ENCODE measurements at places on chromosomes 4 and X. TPM values are rescaled to one million over a fixed set of nuclear protein-coding genes. Genes with fewer than 3 reads are reported as not detected.
A peak's percentile ranks its signal among the peaks of the same experiment; 100 is the strongest.

GRCh38 chrX:47573341-47574075 is 8.7 kb upstream of the TIMP1 start:
- peak overlapping the region; percentile 68 for H3K27ac ChIP-seq
- peaks cover 23% of the 10 kb centered on the region for H3K4me1 ChIP-seq
- no peaks in the 10 kb centered on the region for H3K27me3 ChIP-seq
- peak; percentile 73 for DNase-seq
- H3K36me3 ChIP-seq, result peaks cover 19% of the 10 kb centered on the region

SHISA3 gene
- total RNA-seq, result under 0.01 TPM

GRCh38 chrX:43716696-43717095 is 60.6 kb downstream of the MAOA start:
- H3K27ac ChIP-seq, result no peak overlapping the region
- H3K27me3 ChIP-seq, result no peaks in the 10 kb centered on the region
- H3K4me1 ChIP-seq, result no peaks in the 10 kb centered on the region
- H3K36me3 ChIP-seq, result no peaks in the 10 kb centered on the region
- H3K4me3 ChIP-seq, result no peak overlapping the region
- DNase-seq, result no peak

- no peak overlapping the region for H3K27ac ChIP-seq
- H3K4me1 ChIP-seq, result no peaks in the 10 kb centered on the region
- H3K27me3 ChIP-seq, result no peaks in the 10 kb centered on the region
- no peaks in the 10 kb centered on the region for H3K36me3 ChIP-seq
- no peak overlapping the region for H3K4me3 ChIP-seq
- DNase-seq, result no peak
These were observed 42.0 kb downstream of the TEC start for GRCh38 chr4:48227662-48228061.

MAGEA4 gene
- total RNA-seq, result not detected

DNA sequence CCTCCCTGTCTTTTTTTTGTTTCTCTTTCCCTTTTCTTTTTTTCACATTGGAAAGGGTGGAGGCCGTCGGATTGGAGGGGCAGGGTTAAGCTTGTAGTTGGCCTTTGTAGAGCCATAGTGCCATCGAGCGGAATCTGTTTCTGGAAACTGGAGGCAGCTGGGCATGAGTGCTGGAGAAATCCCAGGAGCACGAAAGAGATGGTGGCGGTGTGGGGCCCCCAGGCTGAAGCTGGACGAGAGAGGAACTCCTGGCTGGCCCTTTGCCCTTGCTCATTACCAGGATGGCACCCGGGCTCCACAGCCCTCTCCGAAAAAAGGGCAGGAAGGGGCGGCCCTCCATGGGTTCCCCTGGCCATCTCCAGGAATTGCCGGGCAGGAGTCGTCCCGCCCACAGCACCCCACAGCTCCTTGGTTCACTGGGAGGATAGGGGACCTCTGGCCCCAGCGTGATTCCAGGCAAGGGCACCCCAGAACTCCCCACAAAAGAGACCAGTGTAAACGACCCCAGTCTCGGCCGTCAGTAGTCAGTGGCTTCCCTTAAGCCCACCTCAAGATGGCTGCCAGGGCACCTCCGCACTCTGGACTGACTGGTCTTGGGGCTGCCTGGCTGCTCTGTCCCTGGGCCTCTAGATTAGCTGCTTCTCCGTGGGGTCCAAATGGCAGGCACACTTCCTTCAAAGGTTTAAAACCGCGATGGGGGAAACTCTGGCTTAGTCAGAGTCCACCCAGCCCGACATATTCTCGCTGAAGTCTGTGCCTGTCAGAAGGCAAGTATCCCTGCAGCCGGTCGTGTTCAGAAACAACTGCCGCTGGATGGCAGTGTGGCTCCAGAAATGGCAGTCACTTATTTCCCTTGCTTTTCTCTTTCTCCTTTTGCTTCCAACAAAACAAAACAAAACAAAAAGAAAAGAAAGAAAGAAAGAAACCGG is 74.1 kb downstream of the NBDY start:
- no peak overlapping the region for H3K27ac ChIP-seq
- H3K4me3 ChIP-seq, result peak overlapping the region; percentile 47
- H3K36me3 ChIP-seq, result no peaks in the 10 kb centered on the region
- DNase-seq, result peak; percentile 76

GAGE12F gene
- total RNA-seq, result not detected

DNA sequence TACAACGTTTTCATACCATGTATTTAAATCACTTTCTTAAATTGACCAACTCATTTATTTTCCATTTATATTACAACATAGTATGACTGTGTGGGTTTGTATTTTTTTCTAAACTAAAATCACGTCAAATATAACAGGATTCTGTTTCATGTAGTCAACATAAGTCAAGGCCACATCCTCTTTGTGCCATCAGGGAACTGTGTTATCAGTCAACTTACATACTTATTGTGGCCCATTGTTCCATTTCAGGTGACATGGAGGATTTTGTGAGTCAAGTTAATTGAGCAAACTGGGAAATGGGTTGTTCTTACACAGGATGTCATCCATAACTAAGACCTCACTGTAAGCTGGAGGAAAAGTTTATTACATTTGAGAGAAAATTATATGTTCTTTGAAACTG is 35.9 kb downstream of the STK26 start:
- no peaks in the 10 kb centered on the region for H3K4me1 ChIP-seq
- H3K27ac ChIP-seq, result no peak overlapping the region
- no peak overlapping the region for H3K4me3 ChIP-seq
- H3K36me3 ChIP-seq, result no peaks in the 10 kb centered on the region

DNA sequence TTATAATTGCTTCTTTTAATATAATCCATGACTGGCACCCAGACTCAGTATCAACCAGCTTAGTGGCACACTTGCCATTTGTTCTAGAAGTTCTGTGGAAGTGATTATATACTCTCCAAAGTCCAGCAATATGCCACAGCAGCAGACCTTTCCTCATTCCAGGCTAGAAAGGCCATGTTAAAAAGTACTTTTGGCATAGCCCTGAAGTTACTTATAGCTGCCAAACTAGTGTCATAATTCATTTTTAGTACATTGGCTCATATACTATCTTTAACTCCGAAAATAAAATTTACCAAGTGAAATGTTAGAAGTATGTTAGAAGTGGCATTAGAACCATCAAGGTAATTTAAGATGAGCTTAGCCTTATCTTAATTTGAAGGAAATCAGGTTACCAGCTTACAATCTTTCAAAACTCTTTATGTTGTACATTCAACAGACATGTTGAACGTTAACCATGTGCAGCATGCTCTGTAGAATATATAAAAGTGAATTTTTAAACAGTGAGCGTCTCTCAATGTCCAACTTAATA is 714.2 kb upstream of the LCORL start:
- H3K27me3 ChIP-seq, result no peaks in the 10 kb centered on the region
- no peaks in the 10 kb centered on the region for H3K4me1 ChIP-seq
- no peak overlapping the region for H3K4me3 ChIP-seq
- DNase-seq, result no peak
- H3K36me3 ChIP-seq, result no peaks in the 10 kb centered on the region
- no peak overlapping the region for H3K27ac ChIP-seq

RS1 gene
- total RNA-seq, result not detected

GRCh38 chr4:134687646-134688628 is 486.3 kb upstream of the PABPC4L start:
- no peaks in the 10 kb centered on the region for H3K27me3 ChIP-seq
- H3K4me1 ChIP-seq, result no peaks in the 10 kb centered on the region
- H3K4me3 ChIP-seq, result no peak overlapping the region
- no peak for DNase-seq
- no peak overlapping the region for H3K27ac ChIP-seq

GRCh38 chr4:7868892-7869471 is 70.7 kb downstream of the AFAP1 start:
- peaks cover 48% of the 10 kb centered on the region for H3K36me3 ChIP-seq
- no peak overlapping the region for H3K27ac ChIP-seq
- no peaks in the 10 kb centered on the region for H3K27me3 ChIP-seq
- no peak for DNase-seq
